ENCODE measurements at places on chromosomes 12 and 14.

- no peak for DNase-seq
Observed at GRCh38 chr12:11801643-11802042, 152.2 kb downstream of the ETV6 start.

DNA sequence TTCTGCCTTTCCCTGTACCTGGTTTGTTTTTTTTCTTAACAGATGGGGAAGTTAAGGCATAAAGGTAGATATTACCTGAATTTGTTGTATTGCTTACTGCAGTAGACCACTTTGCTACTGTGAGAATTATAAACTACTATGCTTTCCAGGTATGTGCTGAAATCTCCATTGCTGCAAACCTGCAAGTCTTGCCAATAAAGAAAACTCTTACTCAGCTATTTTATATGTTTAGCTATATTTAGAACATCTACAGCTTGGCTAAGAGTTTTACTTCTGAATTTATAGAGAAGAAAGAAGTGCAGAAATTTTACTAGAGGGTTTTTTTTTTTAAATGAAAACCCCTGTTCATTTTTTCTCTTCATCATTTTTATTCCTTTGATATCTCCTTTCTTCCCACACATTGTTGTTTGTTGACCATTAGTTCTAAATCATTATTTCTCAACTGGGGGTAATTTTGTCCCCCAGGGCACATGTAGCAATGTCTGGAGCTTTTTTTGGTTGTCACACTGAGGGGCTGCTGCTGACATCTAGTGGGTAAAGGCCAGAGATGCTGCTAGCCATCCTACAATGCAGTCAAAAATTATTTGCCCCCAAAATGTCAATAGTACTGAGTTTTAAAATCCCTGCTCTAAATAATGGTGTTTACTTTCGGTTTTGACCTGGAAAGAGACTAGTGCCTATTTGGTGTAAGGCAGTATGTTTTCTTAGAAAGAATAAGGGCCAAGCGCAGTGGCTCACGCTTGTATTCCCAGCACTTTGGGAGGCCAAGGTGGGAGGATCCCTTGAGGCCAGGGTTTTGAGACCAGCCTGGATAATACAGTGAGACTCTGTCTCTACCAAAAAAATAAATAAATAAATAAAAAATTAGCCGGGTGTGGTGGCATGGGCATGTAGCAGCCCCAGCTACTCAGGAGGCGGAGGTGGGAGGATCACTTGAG lies 48.6 kb downstream of the PCNX1 start:
- DNase-seq = no peak

DNA sequence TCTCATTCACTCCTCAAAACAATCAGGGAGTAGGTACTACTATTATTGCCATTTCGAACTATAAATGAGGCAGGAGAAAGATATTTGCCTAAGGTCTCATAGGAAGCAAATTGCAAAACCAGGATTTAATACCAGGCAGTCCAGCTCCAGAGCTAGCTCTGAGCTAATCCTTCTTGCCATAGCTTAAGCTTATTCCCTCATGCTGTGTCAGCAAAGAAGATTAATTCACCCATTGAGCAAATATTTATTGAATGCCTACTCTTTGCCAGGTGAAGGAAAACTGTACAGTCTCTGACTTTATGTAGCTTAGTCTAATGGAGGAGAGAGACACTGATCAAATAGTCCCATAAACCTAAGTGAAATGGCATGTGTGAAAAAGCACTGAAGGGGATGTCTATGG lies 19.5 kb downstream of the KCNA5 start:
- no peak for DNase-seq

- no peak for DNase-seq
Observed at GRCh38 chr14:33657476-33657875, 293.4 kb downstream of the EGLN3 start.

- DNase-seq = no peak
Observed at GRCh38 chr12:122057007-122057735, 21.4 kb upstream of the MLXIP start.

GRCh38 chr12:46468160-46468559 lies 95.6 kb upstream of the SLC38A2 start:
- no peak for DNase-seq

- DNase-seq = no peak
Observed at GRCh38 chr12:52181746-52182145, 10.1 kb downstream of the KRT80 start.

- no peak for DNase-seq
Observed at GRCh38 chr12:6201213-6201608, 1.0 kb downstream of the CD9 start.

DNA sequence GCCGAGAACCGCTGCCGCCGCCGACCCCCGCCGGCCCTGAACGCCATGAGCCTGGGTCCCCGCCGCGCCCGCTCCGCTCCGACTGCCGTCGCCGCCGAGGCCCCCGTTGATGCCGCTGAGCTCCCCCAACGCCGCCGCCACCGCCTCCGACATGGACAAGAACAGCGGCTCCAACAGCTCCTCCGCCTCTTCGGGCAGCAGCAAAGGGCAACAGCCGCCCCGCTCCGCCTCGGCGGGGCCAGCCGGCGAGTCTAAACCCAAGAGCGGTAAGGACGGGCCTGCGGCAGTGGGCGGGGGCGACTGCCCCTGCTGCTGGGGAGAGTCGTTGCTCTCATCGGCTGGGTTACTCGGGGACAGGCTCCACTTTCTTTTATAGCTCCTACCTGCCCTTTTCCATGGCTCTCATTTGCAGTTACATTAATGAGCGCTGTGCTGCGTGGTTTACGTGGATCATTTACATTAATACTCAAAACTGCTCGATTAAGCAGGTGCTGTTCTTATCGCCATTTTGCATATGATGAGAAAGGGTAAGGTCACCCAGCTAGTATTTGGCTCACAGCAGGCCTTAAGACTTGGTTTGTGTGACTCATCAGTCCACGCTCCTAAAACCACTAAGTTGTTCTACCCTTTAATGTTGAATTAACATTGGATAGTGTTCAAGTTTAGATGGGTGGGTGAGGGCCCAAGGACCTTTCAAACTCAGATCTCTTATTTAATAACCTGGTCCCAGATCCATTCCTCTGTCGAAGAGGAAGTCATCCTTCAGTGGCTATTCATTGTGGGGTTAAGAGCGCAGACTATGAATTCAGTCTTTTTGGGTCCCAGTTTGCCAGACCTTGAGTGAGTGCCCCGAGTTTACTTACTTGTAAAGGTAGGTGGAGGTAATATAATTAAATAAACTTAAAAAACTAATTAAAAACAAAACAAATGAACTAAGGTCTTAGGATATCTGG lies 823 bp downstream of the RNF10 start:
- DNase-seq = peak; percentile 3

DNA sequence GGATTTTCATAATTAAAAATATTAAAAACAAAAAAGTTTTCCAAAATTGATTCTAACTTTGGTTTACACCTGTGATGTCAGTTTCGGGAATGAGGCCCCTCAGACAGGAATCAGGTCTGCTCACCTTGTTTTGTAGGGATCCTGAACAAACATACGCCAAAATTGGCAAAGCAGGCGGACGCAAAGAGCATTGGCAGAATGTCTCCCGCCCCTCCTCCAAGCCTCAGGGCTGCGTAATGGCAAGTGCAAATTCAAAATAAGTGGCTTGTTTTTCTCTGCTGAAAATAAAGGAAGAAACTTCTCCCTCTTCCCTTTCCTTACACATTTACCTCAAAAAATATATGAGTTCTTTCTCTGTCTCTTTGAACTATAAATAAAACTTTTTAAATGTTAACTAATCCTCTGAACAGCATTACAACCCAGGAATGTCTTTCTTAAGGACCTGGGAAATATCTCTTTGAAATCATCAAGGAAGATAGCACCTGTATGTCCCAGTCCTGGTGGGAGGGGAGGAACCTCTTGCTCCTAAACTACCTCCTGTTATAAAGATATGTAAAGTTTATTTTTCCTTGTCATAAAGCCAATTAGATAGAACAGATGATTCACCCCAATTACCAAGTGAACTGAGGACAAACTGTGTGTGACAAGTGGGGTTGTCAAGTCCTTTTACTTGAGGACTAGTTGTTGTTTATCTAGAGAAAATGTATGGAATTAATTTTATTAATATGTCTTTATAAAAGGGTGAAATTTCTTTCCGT lies 16.5 kb downstream of the OR6J1 start:
- no peak for DNase-seq

DNA sequence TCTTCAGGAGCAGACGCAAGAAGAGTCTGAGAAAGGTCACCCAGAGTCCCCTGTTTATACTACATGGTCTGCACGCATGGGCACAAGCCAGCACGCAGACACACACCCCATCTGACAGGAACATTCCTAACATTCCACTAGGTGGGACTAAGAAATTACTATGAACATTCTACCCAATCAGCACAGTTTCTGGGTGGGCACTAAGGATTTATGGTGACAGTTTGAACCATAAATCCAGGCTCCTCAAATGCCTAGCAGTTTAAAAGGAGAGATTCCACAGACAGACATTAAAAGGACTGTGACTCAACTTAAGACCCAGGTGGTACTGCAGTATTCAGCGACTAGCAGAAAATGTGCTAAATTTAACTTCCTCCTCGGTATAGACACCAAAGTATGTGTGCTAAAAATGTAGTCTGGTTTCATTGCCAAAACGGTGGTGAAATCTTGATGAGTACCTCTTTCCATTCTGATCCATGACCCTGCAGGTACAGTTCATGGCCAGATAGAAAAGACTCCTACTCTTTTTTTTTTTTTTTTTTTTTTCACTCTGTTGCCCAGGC lies 16.2 kb downstream of the ABHD4 start:
- DNase-seq = no peak

DNA sequence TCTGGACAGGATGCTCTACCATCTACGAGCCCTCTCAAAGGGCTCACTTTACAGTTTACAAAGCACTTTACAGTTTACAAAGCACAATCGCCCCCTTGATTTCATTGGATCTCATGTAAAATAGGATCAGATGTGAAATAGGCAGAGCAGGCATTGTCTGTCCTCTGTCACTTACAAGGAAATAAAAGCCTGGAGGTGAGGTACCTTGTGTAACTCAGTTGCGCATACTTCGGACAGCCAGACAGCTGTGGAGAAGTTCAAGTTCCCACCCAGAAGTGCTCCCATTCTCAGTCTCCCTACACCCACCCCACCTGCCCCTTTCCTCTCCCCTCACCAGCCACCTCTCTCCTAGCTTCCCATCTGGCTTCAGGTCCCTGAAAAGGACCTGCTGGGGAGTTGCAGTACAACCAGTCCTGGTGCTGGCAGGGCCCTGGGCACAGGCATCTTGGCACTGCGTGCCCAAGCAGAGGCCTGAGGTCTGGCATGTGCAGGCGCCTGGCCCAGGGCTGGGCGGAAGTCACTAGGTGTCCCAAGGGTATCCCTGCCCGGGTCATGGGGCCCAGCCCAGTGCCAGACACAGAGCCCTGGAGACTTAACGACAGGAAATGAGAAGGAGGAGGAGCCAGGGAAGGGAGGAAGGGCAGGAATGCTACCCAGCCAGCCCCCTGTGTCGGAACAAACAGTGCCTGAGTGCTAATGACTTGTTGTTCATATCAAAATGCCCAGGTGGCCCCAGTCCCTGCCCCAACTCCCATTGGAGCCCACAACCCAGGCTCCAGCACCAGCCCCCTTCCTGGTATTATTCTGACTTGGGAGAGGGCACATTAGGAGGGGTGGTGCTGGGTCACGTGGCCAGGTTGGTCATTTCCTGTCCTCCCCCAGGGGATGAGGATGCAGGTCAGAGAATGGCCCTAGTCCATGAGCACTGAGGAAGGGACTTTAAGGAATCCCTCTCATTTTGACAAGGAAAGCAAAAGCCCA lies 5.4 kb downstream of the RAPGEF3 start:
- DNase-seq = no peak

GRCh38 chr14:40447017-40447416 lies 1014.8 kb upstream of the FBXO33 start:
- no peak for DNase-seq

DNA sequence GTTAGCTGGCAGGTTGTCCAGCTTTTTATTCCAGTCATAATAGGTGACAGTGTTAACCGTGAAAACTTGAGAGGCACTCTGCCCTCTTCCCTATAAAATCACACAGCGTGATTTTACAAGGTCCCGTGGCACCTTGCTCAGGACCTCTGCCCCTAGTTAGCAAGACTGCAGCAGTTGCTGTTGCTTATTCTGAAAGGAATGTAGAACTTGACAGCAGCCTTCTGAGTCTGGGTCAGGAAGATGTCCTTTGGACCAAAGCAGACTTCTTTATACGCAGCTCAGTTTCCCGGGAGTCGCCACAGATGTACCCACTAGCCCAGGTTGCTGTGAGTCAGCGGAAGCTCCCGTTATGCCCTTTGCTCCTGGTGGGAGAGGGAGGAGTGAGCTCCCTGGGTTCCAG lies 13.2 kb downstream of the PRKAB1 start:
- no peak for DNase-seq

Measured in stimulated activated CD8-positive, alpha-beta memory T cell treated with anti-CD3 and anti-CD28 coated beads, Interleukin-4, amount 100 ng/mL, for 1 hour (primary cell).